Naive B cell (primary cell): ENCODE measurements at places on chromosomes 12 and 14.

DNA sequence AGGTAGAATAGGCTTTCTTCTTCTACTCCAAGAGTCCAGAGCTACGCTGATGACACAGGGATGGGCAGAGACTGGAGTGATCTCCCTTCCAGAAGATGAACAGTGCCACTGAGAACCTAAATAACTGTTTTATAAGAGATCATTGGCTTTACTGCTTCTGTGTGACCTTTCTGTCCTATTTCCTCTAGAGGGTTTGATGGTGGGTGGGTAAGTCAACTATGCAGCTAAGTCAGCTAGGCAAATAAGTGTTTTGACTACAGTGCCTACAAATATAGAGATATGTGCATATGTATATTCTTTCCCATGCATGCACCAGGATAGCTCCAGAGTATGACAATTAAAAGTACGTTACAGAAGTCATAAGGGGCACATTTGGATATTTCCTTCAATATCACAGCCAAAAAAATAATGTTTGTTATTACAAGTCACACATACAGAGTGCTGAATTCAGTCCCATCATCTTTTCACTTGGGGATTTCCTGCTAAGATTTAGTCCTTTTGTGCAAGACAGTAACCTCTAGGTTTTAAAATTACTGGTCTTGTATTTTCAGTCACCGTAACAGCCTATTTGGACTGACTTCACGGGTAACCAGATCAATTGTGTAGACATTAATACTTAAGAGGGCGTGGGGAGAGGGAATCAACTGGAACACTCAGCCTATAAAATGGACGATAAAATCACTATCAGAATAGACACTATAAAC lies 412.6 kb upstream of the SOX5 start:
- DNase-seq = no peak

- DNase-seq = no peak
Measured at GRCh38 chr12:913919-914698, 35.4 kb downstream of the RAD52 start.

- DNase-seq = no peak
Measured at GRCh38 chr12:80565271-80565670, 121.2 kb downstream of the PTPRQ start.

DNA sequence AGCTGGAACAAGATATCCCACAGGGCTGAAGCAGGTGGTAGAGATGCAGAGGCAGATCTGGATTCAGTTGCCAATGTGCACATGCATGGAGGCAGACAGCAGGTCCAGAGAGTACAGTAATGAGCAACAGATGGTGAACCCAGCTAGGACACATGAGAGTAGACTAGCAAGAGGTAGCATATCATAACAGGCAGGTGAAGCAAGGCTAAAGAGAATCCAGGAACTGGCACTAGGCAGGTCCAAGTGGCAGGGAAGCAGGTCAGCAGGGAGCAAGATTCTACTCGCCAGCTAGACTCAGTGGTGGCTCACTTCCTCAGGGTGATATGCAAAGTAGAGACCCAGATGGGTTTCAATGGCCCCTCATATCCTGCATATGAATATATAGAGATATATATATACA lies 15.3 kb upstream of the MYF6 start:
- no peak for DNase-seq

GRCh38 chr14:49770212-49770817 lies 2.4 kb downstream of the KLHDC2 start:
- DNase-seq = no peak

DNA sequence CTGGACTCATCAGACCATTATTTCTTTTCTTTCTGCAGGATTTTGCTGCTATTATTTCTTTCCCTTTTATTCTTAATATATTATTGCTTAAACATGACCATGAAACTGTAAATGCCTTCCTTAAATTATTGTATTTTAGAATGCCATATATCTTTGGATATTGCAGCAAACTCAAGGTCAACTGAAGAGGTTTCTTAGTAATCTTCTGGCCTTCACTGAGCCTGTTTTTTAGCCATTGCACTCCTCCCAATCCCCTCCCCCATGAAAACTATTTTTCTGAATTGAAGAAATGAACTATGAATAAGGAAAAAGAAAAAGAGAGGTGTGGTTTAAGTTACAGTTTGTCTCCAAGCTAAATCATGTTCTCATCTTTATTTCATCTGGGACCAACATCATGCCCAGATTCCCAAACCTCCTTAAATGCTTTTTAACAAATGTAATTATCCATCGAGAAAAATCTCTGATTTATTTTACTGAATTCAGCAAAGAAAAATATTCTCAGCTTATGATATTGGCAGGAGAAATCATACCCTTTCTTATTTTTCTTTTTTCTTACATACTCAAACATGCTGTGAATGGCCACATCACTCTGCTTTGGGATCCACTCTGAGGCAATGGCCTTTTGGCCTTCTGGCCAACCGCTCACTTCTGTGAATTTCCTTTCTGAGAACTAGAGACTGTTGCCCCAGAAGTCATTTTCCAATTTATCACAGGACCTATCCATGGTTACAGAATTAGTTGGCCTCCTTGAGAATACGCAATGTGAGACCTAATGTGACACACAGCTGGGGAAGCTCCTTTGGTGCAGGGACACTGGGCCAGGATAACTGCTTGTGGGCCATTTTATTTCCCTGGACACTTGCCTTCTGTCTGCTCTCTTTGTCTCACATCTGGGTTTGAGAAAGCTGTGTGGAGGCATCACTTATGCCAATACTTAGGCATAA lies 50.9 kb downstream of the IGF1 start:
- DNase-seq = no peak

- no peak for DNase-seq
Measured at GRCh38 chr12:85018098-85018497, 18.0 kb downstream of the TSPAN19 start.

GRCh38 chr12:6828781-6829535 lies 751 bp downstream of the P3H3 start:
- peak; percentile 23 for DNase-seq

GRCh38 chr14:21267886-21268616 lies 1.2 kb downstream of the HNRNPC start:
- no peak for DNase-seq

DNA sequence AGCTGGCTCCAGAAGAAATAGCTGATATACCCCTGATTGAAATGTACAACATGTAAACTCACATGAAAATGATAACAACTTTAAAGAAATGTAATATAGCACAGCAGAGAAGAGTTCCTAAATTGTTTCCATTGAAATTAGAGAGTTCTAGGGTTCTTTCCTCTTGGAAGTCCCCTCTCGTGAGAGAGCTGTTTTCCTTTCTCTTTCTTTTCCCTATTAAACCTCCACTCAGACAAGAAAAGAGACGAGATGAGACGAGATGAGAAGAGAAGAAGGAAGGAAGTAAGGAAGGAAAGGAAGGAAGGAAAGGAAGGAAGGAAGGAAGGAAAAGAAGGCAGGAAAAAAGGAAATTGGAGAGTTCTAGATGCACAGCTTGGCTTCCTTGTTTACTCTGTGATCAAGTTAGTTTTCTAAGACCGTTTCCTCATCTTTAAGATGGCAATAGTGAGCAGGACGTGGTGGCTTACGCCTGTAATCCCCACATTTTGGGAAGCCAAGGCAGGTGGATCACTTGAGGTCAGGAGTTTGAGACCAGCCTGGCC lies 11.9 kb downstream of the DRAM1 start:
- no peak for DNase-seq

DNA sequence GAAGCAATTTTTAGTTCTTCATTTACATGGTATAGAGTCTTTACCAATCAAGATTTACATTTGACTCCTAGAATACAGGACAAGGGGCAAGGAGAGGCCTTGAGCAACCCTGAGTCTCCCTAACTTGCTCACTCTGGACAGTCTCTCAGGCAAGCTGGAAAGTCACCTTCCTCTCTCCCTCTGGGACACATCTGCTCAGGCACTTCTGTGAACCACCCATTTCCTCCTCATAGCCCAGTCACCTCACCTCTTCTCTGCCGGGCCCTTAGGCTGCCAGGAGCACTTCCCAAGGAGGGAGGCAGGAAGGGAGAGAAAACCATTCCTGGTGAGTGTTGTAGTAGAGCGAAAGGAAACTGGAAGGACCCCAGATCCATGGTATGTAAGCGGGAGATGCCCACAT lies 202.8 kb downstream of the TTC7B start:
- no peak for DNase-seq

GRCh38 chr12:116325336-116325664 lies 47.8 kb upstream of the MED13L start:
- peak; percentile 64 for DNase-seq

DNA sequence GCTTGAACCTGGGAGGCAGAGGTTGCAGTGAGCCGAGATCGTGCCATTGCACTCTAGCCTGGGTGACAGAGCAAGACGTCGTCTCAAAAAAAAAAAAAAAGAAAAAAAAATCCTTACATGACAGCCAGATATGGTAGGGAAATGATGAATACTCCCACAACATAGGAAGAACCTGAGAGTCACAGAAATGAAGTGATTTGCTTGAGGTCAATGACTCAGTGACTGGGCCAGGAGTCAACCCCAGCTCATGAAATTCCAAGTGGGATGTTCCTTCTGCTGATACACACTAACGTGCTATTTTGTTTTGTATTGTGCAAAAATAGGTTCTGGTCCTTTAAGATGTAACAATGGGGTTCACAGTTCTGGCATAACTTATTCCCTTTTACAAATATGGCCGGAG lies 9.0 kb downstream of the RHOF start:
- DNase-seq = no peak

DNA sequence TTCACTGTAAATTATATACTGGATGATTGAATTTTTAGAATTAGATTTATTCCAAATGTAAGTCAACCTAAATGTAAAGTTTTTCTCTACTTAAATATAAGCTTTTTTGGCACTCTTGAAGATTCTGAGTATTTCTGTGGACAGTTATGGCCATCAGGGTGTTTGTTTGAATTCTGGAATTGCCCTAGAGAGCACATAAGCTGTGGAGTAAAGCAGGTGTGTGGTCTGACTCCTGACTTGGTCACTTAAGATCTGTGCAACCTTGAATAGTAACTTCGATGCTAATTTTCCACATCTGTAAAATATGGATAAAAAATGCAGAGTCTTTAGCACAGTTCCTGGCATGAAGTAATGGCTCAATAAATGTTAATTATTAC lies 64.4 kb downstream of the FUT8 start:
- no peak for DNase-seq

GRCh38 chr14:102493585-102493984 lies 16.0 kb downstream of the ANKRD9 start:
- DNase-seq = no peak

- DNase-seq = no peak
Measured at GRCh38 chr14:65269732-65270131, 142.8 kb upstream of the FUT8 start.

DNA sequence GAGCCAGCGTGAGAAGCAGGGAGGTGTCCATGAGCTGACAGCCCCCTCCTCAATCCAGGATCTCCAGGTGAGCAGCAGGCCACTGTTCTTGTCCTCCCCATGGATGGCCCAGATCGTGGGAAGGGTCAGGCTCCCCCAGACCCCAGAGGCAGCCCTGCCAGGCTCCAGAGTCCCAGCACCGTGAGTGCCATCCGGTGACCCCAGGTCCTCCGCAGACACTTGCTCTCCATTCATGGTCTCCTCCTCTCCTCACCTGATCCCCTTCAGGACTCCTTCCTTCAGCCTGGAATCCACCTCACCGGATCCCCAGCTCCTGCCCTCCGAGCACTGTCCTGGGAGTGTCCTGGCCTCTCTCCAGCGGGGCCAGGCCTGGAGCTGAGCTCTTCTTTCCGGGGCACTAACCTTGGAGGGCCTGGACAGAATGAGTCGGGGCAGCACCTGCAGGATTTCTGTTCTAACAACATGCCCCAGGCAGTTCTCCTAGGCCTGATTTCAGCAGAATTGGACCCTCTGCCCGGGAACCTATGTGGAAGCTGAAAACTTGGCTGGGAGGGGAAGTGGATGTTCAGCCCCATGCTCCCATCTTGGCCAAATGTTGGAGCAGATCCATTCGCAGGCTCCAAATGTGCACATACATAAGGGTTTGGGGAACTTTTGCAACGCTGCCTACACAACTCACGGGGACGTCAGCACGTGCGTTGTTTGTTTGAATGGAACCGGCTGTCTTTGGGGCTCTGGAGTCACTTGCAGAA lies 341.6 kb upstream of the SFSWAP start:
- no peak for DNase-seq

DNA sequence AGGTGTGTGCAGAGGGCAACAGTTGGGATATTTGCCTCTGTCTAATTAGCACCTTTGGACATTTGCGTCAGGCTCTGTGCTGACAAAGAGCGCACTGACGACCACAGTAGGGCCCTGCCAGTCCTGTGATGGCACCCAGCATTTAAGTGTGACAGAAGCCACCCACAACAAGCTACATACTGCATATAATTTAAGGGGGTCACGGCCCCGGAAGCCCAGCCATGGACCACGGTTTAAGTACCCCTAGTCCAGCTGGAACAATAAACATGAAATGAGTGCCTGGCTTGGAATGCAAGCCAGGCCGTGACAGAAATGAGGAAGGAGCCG lies 16.8 kb upstream of the DYNC1H1 start:
- no peak for DNase-seq

DNA sequence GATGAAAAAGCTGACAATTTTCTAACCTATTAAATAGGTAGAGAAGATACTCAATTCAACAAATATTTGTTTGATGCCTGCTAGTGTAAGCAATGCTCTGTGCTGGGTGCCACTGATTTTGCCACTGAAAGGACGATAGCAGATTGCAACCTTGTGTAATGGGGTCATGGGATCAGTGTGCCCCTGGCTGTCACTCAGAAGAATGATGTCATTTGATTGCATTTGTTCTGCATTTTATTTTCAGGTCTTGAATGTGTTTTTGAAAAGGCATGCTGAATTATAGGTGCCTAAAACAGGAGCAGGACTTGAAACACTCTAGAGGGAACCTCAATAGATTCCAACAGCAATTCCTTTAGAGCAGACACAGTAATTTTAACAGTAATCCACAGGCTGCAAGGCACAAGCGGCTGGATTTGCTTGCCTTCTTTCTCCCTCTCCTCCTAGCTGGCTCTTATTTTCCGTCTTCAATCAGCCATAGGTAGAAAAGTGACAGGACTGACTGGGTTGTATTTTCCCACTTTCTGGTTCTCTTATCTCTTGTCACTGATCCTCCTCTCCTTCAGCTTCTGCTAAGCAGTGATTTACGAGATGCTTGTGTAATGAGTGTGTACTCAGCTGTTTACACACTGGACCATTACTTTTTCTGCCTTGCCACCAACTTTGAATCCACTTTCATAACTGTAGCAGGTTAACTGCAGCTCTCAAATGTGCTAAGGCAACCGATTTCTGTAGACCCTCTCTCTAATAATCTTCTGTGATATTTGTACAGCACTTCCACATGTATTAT lies 4.1 kb downstream of the PLXNC1 start:
- no peak for DNase-seq
